ENCODE measurements at places on chromosomes 6 and 20. TPM values are rescaled to one million over a fixed set of nuclear protein-coding genes. Genes with fewer than 3 reads are reported as not detected.

PRDM13 gene
- not detected for total RNA-seq

DNA sequence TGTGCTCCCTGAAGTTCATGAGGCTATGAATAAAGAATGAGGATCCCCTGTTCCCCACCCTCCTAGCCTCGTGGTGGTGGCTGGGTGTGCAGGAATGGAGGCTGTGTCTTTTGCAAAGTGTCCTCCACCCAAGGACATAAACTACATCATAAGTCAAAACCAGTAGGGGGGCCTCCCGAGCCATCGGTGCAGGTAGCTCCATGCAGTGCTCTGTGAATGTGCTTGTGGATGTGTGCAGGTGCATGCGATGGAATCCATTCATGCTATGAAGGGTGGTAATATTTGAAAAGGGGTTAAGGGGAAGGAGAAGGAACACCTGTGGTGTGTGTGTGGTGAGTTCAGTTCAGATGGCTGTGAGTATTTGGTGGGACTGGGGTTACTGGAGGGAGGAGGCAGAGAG, 197.3 kb downstream of the NRN1 start:
- DNase-seq: no peak

GRCh38 chr6:36128793-36129192, 1.5 kb upstream of the MAPK13 start:
- no peak for DNase-seq

GRCh38 chr20:45097485-45098102, 3.3 kb downstream of the KCNS1 start:
- no peak for DNase-seq

- no peak for DNase-seq
Measured at GRCh38 chr6:18561037-18561750, 174.0 kb downstream of the RNF144B start.

DNA sequence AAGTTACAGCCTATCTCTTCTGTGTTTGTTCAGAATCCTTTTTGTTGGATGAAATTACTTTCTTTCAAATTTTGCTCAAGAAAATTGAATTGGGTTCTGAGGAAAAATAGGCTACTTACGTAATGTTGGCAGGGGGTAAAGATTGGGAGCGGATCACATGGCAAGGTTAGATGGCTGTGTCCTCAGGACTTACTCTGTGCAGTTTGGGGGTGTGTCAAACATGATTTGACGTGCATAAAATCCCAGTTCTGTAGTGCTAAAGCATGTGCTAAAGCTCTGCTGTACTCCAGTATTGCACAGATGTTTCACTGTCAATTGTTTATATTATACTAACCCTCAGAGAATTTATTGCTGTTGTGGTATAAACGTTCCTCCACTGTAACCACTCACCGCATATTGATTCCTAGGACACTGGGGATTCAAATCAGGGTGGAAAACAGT, 2.6 kb downstream of the NT5E start:
- peak; percentile 93 for DNase-seq

GRCh38 chr6:11854408-11855165, 76.0 kb upstream of the ADTRP start:
- peak; percentile 89 for DNase-seq

Measured in IMR-90 (cell line).